Activated CD8-positive, alpha-beta memory T cell treated with anti-CD3 and anti-CD28 coated beads, Interleukin-2, amount 10 ng/mL, durations not matched to agents 7 days and 5 days (primary cell): ENCODE measurements at places on chromosomes 5 and 9. TPM values are rescaled to one million over a fixed set of nuclear protein-coding genes. Genes with fewer than 3 reads are reported as not detected.

Gene ARHGAP26
- 38.9 TPM for total RNA-seq

Gene PFN3
- not detected for total RNA-seq

Gene SPIN1
- total RNA-seq, result 92.8 TPM

Gene PCDHAC2
- not detected for total RNA-seq

Gene ABITRAM
- 8.1 TPM for total RNA-seq

Gene AQP3
- 2.8 TPM for total RNA-seq

Gene RLN1
- 1.5 TPM for total RNA-seq

Gene FUT7
- 0.68 TPM for total RNA-seq

Gene ACTBL2
- not detected for total RNA-seq

Gene PCDHB13
- not detected for total RNA-seq

Gene DNAJC25
- total RNA-seq, result 4.2 TPM

Gene SOHLH1
- not detected for total RNA-seq

Gene SLC25A2
- total RNA-seq, result 1.1 TPM

Gene SLC6A19
- total RNA-seq, result not detected

Gene LCN2
- total RNA-seq, result not detected

Gene FST
- total RNA-seq, result 0.49 TPM

Gene MCC
- total RNA-seq, result 7.4 TPM

Gene PHF24
- total RNA-seq, result not detected

Gene MOB3B
- 0.70 TPM for total RNA-seq

Gene HNRNPH1
- total RNA-seq, result 811 TPM

Gene LTC4S
- 1.5 TPM for total RNA-seq

Gene CTXN3
- not detected for total RNA-seq

Gene INSYN2B
- total RNA-seq, result not detected

Gene PCDHGA10
- total RNA-seq, result not detected

Gene TIGD6
- 2.9 TPM for total RNA-seq

Gene CNTFR
- total RNA-seq, result not detected

Gene PCDHGA1
- not detected for total RNA-seq

Gene SLC36A3
- total RNA-seq, result not detected

Gene SLC4A9
- total RNA-seq, result 0.35 TPM

Gene IL13
- 4.8 TPM for total RNA-seq

Gene CNTNAP3
- not detected for total RNA-seq

Gene SPAAR
- not detected for total RNA-seq

Gene HTR1A
- not detected for total RNA-seq

Gene NRARP
- total RNA-seq, result 4.5 TPM

Gene LRRC14B
- total RNA-seq, result not detected

Gene SLC6A18
- total RNA-seq, result not detected

Gene SLC6A7
- total RNA-seq, result not detected
